Fibroblast of villous mesenchyme (primary cell): ENCODE measurements at places on chromosomes 6 and 20. TPM values are rescaled to one million over a fixed set of nuclear protein-coding genes. Genes with fewer than 3 reads are reported as not detected.

ABHD16B gene
- total RNA-seq, result not detected in 2 replicates

TCF19 gene
- total RNA-seq, result 20.7 and 22.2 TPM in 2 replicates

RIPOR3 gene
- total RNA-seq, result 28.1 and 29.3 TPM in 2 replicates

SCUBE3 gene
- 10.0 and 26.8 TPM in 2 replicates for total RNA-seq

DBNDD2 gene
- 9.9 and 11.3 TPM in 2 replicates for total RNA-seq

HINT3 gene
- total RNA-seq, result 14.5 and 23.3 TPM in 2 replicates

BMP6 gene
- under 0.01 and 1.7 TPM in 2 replicates for total RNA-seq

ARMH2 gene
- not detected in 2 replicates for total RNA-seq

EIF6 gene
- 107 and 123 TPM in 2 replicates for total RNA-seq

SCAND1 gene
- total RNA-seq, result 41.0 and 92.1 TPM in 2 replicates

SAMD10 gene
- total RNA-seq, result 0.64 and 1.3 TPM in 2 replicates

CST3 gene
- 55.3 and 123 TPM in 2 replicates for total RNA-seq

TMEM170B gene
- total RNA-seq, result 2.3 and 2.6 TPM in 2 replicates

C20orf96 gene
- 1.3 and 1.9 TPM in 2 replicates for total RNA-seq

TCEA2 gene
- 20.7 and 24.2 TPM in 2 replicates for total RNA-seq

KHDRBS2 gene
- not detected in 2 replicates for total RNA-seq

CCN5 gene
- 0.32 and 1.7 TPM in 2 replicates for total RNA-seq

SLC22A16 gene
- total RNA-seq, result not detected in 2 replicates

ZSCAN16 gene
- total RNA-seq, result 2.2 and 3.2 TPM in 2 replicates

SLC22A1 gene
- 0.32 and 0.86 TPM in 2 replicates for total RNA-seq

PIM1 gene
- 22.9 and 28.0 TPM in 2 replicates for total RNA-seq

SLC25A27 gene
- total RNA-seq, result 2.6 and 6.5 TPM in 2 replicates

STMN3 gene
- total RNA-seq, result 5.6 and 10.6 TPM in 2 replicates

TNFAIP3 gene
- 3.5 and 3.9 TPM in 2 replicates for total RNA-seq

MATN4 gene
- total RNA-seq, result not detected in 2 replicates

SPDEF gene
- under 0.01 TPM in 2 replicates for total RNA-seq

ELOVL2 gene
- total RNA-seq, result 1.6 and 2.6 TPM in 2 replicates

FOXS1 gene
- 1.7 and 2.9 TPM in 2 replicates for total RNA-seq

EEF1A2 gene
- under 0.01 and 0.43 TPM in 2 replicates for total RNA-seq

TMEM217 gene
- total RNA-seq, result 2.9 and 3.5 TPM in 2 replicates

KCNG1 gene
- 3.0 and 22.9 TPM in 2 replicates for total RNA-seq

FIG4 gene
- 17.7 and 23.3 TPM in 2 replicates for total RNA-seq

SNX5 gene
- total RNA-seq, result 88.6 and 114 TPM in 2 replicates
